ENCODE measurements at places on chromosomes 5 and 9.

- H3K4me1 ChIP-seq = peaks cover 19% of the 10 kb centered on the region
- peak; percentile 49 for DNase-seq
- no peaks in the 10 kb centered on the region for H3K27me3 ChIP-seq
- no peak overlapping the region for H3K4me3 ChIP-seq
- no peak overlapping the region for H3K27ac ChIP-seq
- H3K36me3 ChIP-seq = no peaks in the 10 kb centered on the region
These were observed 42.3 kb upstream of the MATR3 start for GRCh38 chr5:139251281-139251687.

DNA sequence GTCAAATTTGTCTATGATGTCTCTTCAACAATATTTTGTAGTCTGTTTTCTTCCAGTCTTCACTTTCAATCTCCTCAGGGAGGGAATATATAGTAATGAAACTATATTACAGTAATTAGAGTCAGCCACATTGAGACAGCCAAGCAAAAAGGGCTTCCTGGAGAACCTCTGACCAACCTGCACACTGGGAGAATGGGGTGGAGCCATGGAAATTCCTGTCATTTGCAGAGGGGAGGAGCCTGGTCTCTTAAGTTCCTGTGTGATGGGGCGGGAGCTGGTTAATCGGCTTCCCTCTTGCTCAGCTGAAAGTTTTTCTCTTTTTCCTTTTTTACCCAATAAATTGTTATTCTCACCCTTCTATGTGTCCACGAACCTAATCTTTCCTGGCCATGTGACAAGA, 1220.0 kb downstream of the PTPRD start:
- H3K27me3 ChIP-seq = no peaks in the 10 kb centered on the region
- H3K4me3 ChIP-seq = no peak overlapping the region
- DNase-seq = no peak
- no peaks in the 10 kb centered on the region for H3K4me1 ChIP-seq

DNA sequence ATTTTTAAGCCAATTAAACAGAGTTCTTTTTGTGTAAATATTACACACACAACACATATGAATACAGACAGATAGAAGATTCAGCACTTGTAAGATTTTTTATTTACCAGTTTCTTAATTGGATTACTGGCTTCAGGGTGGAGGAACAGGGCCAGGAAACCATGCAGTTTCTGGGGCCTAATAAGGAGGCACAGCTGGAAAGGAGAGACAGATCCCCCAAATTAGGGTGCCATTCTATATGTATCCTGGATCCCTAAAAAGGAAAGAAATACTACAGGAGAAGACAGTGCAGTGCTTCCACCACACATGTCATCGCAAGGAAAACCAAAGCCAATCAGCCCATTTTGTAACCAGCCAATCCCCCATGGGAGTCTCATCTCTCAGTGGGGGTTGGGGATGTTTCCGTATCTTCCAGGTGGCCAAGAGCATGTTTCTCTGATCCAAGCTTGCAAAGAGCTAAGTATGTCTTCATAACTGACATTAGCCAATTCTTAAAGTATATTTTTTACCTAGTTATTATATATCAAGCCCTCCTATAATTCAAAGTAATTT, 15.8 kb upstream of the ABO start:
- DNase-seq = no peak
- H3K36me3 ChIP-seq = no peaks in the 10 kb centered on the region
- H3K27me3 ChIP-seq = peaks cover 19% of the 10 kb centered on the region
- no peak overlapping the region for H3K27ac ChIP-seq

GRCh38 chr5:73564018-73564417, 1.4 kb downstream of the ANKRA2 start:
- H3K4me1 ChIP-seq = peaks cover 36% of the 10 kb centered on the region
- peak overlapping the region; percentile 93 for H3K4me3 ChIP-seq
- no peaks in the 10 kb centered on the region for H3K27me3 ChIP-seq
- DNase-seq = no peak
- peaks cover 11% of the 10 kb centered on the region for H3K36me3 ChIP-seq

- H3K27ac ChIP-seq = no peak overlapping the region
- H3K27me3 ChIP-seq = no peaks in the 10 kb centered on the region
- peaks cover 3% of the 10 kb centered on the region for H3K36me3 ChIP-seq
These were observed 34.1 kb downstream of the ATOX1 start for GRCh38 chr5:151724360-151724759.

GRCh38 chr9:98964911-98965336, 21.2 kb downstream of the COL15A1 start:
- peaks cover 8% of the 10 kb centered on the region for H3K27me3 ChIP-seq
- no peak for DNase-seq
- H3K36me3 ChIP-seq = no peaks in the 10 kb centered on the region
- H3K4me3 ChIP-seq = no peak overlapping the region
- H3K4me1 ChIP-seq = no peaks in the 10 kb centered on the region

GRCh38 chr9:125845271-125845808, 98.2 kb downstream of the PBX3 start:
- no peak overlapping the region for H3K27ac ChIP-seq
- no peaks in the 10 kb centered on the region for H3K27me3 ChIP-seq
- DNase-seq = no peak
- peaks cover 1% of the 10 kb centered on the region for H3K36me3 ChIP-seq

DNA sequence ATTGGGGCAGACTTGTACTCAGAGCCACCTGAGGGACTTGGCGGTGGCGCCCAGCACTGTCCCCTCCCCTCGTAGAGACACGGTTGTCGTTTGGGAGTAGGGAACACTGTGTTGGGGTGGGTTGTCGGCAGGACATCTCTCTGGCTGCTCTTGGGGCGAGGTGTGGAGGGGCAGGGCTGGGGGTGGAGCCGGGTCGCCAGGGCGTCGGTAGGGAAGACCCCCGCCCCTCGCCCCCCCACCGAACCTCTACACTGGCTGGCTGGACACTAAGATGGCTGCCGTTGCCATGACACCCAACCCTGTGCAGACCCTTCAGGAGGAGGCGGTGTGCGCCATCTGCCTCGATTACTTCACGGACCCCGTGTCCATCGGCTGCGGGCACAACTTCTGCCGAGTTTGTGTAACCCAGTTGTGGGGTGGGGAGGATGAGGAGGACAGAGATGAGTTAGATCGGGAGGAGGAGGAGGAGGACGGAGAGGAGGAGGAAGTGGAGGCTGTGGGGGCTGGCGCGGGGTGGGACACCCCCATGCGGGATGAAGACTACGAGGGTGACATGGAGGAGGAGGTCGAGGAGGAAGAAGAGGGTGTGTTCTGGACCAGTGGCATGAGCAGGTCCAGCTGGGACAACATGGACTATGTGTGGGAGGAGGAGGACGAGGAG, 778 bp downstream of the TRIM41 start:
- peak; percentile 61 for DNase-seq
- H3K27ac ChIP-seq = peak overlapping the region; percentile 99
- H3K4me3 ChIP-seq = peak overlapping the region; percentile 97
- peaks cover 5% of the 10 kb centered on the region for H3K36me3 ChIP-seq
- H3K27me3 ChIP-seq = peaks cover 5% of the 10 kb centered on the region
- H3K4me1 ChIP-seq = peaks cover 64% of the 10 kb centered on the region

GRCh38 chr5:95921501-95921900, 40.1 kb downstream of the ELL2 start:
- no peaks in the 10 kb centered on the region for H3K36me3 ChIP-seq
- H3K27ac ChIP-seq = no peak overlapping the region
- no peaks in the 10 kb centered on the region for H3K27me3 ChIP-seq
- peaks cover 33% of the 10 kb centered on the region for H3K4me1 ChIP-seq
- no peak overlapping the region for H3K4me3 ChIP-seq

- H3K4me1 ChIP-seq = no peaks in the 10 kb centered on the region
- no peak overlapping the region for H3K4me3 ChIP-seq
These were observed 1495.2 kb upstream of the C9orf72 start for GRCh38 chr9:29068461-29068860.

- H3K36me3 ChIP-seq = no peaks in the 10 kb centered on the region
- no peaks in the 10 kb centered on the region for H3K4me1 ChIP-seq
- no peak for DNase-seq
These were observed 80.7 kb downstream of the FSTL4 start for GRCh38 chr5:133531594-133531993.

DNA sequence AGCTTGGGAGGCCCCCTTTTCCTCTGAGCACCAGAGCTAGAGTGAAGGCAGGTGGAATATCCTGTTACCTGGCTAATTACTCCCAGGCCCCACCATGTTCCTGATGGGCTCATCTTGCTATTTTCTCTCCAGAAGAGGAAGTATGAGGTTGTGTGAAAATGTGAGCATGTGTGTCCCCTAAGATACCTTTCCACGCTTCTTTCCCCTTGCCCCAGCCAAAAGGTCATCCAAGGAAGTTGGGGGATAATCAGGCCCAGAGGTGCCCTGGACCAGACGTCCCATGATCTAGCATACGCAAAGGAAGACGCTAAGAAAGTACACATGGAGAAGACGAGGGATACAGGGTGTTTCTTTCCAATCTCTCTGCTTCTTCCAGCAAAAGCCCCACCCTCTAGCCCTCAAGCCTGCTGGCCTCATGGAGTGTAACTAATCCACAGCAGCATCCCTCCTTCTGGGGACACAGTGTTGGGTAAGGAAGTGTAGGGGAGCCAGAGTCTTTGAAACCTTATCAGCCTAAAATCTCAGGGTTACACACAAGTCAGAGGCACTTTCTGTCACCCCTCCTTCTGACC, 115.3 kb downstream of the SLC1A3 start:
- no peak overlapping the region for H3K4me3 ChIP-seq
- DNase-seq = no peak
- no peaks in the 10 kb centered on the region for H3K27me3 ChIP-seq

- H3K27me3 ChIP-seq = no peaks in the 10 kb centered on the region
- no peak overlapping the region for H3K4me3 ChIP-seq
- DNase-seq = no peak
- no peaks in the 10 kb centered on the region for H3K36me3 ChIP-seq
These were observed 276.3 kb downstream of the SAXO1 start for GRCh38 chr9:18756712-18757125.

DNA sequence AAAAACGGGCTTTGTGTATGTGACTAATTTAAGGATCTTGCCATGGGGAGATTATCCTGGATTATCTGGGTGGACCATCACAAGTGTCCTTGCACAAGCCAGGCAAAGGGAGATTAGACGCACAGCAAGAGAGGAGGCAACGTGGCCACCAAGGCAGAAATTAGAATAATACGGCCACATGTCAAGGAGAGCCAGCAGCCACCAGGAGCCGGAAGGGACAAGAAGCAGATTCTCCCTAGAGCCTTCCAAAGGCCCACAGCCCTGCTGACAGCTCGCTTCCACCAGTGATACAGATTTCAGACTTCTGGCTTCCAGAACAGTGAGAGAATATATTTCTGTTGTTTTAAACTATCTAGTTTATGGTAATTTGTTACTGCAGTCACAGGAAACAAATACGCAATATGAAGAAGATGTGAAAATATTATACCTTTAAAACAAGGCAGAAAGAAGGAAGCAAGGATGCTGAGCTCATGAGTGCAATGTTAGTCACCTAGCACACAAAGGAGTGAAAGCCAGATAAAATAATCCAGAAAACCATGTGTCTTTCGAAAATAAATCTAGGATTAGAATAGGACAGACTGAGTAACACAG, 28.7 kb upstream of the F2RL1 start:
- H3K27ac ChIP-seq = no peak overlapping the region
- no peaks in the 10 kb centered on the region for H3K36me3 ChIP-seq
- H3K27me3 ChIP-seq = peaks cover 3% of the 10 kb centered on the region
- no peak for DNase-seq
- H3K4me1 ChIP-seq = peaks cover 13% of the 10 kb centered on the region

GRCh38 chr5:16082053-16082452, 97.5 kb downstream of the MARCHF11 start:
- H3K4me1 ChIP-seq = no peaks in the 10 kb centered on the region
- no peaks in the 10 kb centered on the region for H3K36me3 ChIP-seq
- DNase-seq = no peak
- H3K27ac ChIP-seq = no peak overlapping the region
- no peak overlapping the region for H3K4me3 ChIP-seq
- H3K27me3 ChIP-seq = no peaks in the 10 kb centered on the region

- peaks cover 4% of the 10 kb centered on the region for H3K4me1 ChIP-seq
- peak; percentile 1 for DNase-seq
- no peak overlapping the region for H3K4me3 ChIP-seq
These were observed 14.0 kb downstream of the OR13J1 start for GRCh38 chr9:35856206-35856605.

Data from activated CD4-positive, alpha-beta T cell treated with anti-CD3 and anti-CD28 coated beads, Interleukin-2, amount 10 ng/mL, durations not matched to agents 7 days and 5 days (primary cell).